ENCODE measurements at places on chromosomes 1 and 21.

GRCh38 chr1:224289396-224289795 lies 40.6 kb downstream of the NVL start:
- DNase-seq, result no peak

- DNase-seq, result no peak
Measured at GRCh38 chr1:229135773-229136172, 135.1 kb upstream of the RAB4A start.

DNA sequence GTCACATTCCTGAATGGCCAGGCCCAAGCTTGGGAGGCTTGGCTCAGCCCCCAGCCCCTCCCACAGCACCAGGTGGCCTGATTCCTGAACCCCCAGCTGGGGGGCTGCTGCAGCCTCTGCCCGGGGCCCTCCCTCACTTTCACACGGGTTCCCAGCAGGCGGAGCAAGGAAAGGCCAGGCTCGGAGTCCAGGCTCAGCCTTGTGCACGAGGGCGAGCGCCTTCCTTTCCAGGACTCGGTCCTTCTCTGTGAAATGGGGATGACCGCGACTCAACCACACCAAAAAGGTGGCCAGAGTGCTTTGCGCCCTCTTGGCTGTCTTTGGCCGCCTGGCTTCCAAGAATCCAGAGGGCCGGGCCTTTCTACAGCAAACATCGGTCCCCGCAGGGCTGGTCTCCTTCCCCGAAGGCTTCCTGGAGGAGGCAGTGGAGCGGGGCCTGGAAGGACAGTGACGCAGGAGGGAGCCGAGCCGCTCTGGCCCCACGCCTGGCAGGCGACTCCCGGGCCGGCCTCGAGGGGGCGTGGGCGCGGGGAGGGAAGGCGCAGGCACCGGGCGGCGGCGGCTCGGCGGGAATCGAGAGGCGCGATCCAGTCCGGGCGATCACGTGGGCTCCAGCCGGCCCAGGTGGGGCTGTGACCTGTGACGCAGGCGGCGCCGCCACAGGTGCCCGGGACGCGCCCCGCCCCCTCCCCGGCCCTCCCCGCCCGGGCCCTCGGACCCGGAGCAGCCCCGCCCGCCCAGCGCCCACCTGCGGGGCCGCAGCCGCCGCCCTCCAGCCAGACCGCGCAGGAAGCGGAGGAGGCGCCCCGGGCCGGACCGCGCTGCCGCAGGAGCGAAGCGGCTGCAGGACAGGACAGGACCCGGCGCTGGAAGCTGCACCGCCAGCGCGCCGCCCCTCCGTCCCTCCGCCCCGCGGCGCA lies at the start of gene ARHGEF16:
Gene ARHGEF16 (plus strand): TSS at position 775 of the 920 bp plus-strand sequence. CDS start 8,420 bp downstream, outside the sequence.
- peak; percentile 89 for DNase-seq

DNA sequence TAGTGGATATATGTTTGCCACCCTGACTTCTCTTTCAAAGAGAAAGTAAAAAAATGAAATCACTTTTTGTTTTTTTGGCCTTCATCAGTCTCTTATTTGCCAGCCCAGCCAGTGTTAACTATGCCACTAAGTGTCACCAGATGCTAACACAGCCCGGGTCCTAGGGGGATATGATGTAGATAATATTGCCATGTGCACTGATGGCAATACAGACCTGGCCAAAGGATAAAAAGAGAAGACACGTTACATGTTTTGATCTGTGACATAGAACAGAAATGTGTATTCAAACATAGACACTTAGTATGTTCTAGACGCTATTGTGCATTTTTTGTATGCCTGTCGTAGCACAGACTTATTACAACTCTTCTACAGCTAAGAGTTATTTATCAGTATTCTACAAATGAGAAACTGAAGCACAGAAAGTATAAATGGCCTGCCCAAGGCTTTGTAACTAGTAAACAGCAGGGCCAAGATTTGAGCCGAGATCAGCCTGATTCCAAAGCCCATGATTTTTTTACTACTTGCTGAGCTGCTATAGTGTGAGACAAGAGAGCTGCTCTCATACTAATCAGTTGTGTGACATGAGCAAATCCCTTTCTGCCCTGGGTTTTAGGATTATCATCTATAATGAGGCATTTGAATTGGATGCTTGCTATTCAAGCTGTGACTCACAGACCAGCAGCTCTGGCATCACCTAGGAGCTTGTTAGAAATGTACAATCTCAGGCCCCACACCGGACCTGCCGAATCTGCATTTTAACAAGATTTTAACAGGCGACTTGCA lies 6.3 kb downstream of the LRRC53 start:
- DNase-seq, result peak; percentile 63

GRCh38 chr1:21317690-21318043 lies 27.4 kb upstream of the ECE1 start:
- DNase-seq, result no peak

GRCh38 chr1:63320022-63320721 lies 2.2 kb upstream of the FOXD3 start:
- DNase-seq, result no peak

DNA sequence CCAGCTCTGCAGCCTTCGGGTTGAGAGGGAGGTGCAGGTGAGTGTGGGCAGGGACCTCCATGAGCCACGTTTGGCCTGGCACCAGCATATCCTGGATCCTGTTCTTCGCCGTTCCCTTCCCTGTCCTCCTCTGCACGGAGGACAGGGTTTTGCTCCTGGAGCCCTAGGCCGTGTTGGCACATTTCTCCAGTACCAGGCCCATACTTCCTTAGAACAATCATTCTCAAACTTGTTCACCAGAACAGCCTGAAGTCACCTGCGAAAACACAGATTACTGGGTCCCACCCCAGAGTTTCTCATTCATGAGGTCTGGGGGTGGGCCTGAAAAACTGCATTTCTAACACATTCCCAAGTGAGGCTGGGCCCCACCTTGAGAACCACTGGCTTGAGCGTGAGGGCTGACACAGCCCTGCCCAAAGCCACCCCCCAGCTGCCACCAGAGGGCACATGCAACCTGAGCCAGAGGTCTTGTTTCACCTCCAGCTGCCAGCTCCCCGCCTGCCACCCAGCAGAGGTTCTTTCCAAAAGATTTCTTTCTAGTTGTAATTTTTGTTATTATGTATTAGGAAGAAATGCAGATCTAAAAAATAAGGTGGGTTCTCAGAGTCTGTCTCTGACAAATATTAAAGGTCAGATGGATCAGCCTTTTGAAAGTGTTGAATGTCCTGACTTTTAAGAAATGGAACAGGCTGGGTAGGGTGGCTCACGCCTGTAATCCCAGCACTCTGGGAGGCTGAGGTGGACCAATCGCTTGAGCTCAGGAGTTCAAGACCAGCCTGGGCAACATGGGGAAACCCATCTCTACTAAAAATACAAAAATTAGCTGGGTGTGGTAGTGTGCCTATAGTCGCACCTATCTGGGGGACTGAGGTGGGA lies 39.6 kb upstream of the LDLRAP1 start:
- DNase-seq, result peak; percentile 29

- peak; percentile 91 for DNase-seq
Measured at GRCh38 chr1:228989992-228990827, 254.9 kb downstream of the RHOU start.

- peak; percentile 18 for DNase-seq
Measured at GRCh38 chr1:41661428-41662060, 177.1 kb upstream of the EDN2 start.

DNA sequence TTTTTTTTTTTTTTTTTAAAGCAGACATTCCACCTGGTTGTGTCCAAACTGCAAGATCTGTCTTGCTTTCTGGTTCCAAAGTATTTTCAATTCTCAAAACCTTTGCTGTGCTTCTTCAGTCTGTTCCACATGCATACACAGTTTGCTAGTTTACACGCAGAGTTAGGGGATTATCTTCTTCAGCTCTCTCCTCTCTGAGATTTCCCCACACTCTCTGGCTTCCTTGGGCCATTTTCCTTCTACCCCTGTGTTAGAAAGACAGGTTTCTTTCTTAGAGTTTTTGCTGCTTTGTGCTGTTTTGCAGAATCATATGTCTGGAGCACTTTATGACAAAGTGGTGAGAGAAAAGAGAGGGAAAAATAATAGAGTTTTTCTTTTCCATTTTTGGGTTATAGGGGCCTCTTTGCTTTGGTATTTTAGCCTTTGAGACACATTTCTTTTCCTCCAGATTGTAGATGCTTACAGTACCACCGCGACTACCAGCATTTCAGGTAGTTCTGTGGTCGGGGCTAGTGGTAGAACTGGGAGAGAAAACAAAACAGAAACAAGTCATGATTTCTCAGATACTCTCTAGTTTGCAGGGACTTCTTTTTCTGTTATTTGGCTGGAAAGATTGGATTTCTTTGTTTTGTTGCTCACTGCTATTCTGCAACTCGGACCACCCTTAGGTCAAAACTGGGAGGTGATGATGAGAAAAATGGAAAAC lies 66.3 kb downstream of the RABGAP1L start:
- no peak for DNase-seq

DNA sequence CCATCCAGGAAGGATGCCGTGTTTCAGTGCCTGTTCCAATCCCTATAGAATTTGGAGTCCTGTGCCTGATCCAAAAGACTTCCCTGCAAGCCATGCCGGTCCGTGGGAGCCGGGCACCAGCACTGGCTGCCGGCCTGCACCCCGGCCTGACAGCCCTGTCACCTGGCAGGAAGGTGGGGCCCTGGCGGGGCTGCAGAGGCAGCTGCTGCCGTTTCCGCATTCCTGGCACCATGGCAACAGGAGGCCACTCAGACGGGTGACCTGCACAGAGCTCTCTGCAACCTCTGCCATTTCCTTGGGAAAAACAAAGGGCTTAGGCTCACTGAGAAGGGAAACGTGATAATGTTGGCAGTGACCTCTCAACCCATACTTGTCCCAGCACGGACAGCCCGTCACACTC lies 63.2 kb upstream of the TMEM51 start:
- peak; percentile 49 for DNase-seq

DNA sequence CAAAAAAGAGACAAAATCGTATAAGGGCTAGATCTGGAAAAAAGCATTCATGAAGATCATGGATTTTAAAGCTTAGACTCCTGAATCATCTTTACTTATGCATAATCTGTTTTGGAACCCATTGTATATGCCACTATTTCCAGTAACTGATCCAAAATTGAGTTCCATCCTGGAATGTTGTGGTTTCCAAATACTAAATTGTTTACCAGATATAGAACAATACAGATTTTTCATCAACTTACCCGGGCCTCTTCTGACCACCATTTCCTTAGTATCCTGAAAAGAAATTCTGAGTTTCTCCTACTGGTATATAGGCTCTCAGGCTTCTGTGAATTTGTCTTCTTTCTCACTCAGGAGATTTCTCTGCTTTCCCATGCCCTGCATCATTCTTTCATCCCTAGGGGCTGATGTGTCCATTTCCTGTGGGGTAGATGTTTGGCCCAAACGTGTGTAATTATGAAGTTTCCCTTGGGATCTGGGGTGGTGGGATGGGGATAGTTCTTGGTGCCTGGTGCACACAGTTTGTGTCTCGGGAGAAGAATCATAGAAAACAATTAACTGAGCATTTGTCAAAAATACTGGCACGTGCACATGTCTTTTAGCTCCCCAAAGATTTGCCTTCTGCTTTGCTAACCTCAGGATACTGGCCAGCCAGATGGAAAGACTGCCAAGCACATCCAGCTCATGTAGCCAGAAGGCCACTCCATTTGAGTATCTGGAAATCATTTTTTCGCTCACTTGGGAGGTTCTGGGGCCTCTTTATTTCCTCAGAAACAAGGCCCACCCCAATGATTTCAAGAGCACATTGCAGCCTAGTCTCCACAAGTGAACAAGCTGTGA lies 127.8 kb downstream of the NTMT2 start:
- no peak for DNase-seq

DNA sequence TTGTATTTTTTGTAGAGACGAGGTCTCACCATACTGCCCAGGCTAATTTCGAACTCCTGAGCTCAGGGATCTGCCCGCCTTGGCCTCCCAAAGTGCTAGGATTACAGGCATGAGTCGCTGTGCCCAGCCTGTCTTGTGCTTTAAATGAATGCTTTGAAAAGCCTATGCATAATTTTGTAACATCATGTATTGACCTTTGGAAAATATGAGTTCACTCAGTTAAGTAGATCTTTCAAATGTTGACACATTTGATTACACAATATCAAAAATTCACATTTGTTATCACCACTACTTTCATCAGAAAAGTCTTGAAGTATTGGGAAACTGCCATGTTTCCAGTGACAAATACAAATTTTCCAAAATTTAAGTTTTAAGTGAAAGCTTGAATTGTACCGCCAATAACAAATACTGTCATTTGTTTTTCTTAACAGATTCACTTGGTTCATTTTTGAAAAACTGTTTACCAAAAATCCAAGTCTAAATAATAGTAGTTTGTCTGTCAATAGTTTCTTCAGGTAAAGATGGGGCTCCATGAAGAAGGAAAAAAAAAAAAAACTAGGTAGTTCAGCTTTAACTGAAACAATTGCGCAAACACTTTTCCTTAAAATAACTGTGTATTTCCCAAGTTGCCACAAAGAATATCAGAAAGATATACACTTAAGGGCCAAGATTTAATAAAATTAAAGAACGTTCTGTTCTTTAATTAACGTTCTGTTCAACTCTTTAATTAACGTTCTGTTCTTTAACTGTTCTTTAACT lies 233.2 kb upstream of the NR5A2 start:
- DNase-seq, result no peak

DNA sequence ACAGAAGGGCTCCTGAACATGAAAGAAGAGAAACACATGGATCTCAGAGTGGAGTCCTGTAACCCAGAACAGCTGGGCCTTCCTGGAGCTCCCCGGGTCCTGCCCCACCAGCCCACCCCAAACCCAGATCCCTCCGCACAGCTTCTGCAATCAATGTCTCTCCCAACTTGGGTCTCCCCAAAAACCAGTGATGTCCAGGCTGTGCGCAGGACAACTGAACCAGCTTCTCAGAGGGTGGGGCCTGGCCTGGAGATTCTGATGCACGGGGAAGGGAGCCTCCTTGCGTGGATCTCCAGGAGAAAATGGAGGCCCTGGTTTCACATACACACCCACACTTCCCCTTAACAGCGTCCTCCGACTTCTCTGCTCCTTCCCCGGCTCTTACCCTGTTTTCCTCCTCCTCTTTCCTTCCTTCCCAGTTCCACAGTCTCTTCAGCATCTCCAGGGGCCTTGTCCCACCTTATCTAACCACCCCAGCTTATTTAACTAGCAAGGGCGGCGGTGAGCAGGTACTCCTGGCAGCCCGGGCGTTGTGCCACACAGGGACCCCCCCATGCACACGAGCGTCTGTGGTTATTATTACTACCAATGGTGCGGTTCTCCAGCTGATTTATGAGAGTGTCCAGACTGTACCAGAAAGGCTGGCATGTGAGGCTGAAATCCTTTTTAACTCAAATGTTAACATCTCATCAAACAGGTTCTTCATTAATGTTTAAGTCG lies 11.2 kb upstream of the MX2 start:
- no peak for DNase-seq

DNA sequence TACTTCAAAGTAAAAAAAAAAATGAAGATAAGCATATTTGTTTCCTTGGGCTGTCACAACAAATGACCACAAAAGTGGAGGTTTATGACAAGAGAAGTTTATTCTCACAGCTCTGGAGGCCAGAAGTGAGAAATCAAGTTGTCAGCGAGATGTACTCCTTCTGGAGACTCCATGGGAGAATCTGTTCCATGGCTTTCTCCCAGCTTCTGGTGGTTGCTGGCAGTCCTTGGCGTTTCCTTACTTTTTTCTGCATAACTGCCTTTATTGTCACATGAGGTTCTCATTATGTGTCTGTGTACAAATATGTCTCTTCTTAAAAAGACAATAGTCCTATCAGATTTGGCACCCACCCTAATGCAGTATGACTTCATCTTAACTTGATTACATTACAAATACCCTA lies 398.3 kb downstream of the KCNT2 start:
- no peak for DNase-seq

GRCh38 chr1:30172757-30173156 lies 550.6 kb downstream of the MATN1 start:
- no peak for DNase-seq
